IPS-NIHi11 (cell line): ENCODE measurements at places on chromosomes 7 and 10.

DNA sequence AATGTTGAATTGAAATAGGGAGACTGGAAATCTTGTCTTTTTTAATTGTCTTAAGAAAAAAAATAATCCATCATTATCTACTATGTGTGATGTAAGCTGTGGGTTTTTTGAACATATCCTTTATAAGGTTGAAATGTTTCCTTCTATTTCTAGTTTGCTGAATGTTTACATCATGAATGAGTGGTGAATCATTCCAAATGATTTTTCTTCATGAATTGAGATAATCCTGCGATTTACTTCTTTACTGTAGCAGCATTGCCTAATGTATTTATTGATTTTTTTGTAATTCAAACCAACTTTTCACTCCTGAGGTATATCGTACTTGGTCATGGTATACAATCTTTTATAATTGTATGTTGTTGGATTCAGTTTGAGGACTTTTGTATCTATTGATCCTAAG, 607.6 kb upstream of the PFKP start:
- DNase-seq, result no peak

GRCh38 chr10:96685306-96685705, 35.0 kb downstream of the PIK3AP1 start:
- no peak for DNase-seq

GRCh38 chr7:133452577-133452976, 199.7 kb downstream of the EXOC4 start:
- no peak for DNase-seq

- no peak for DNase-seq
These were observed 42.0 kb downstream of the GALNT17 start for GRCh38 chr7:71173955-71174354.

DNA sequence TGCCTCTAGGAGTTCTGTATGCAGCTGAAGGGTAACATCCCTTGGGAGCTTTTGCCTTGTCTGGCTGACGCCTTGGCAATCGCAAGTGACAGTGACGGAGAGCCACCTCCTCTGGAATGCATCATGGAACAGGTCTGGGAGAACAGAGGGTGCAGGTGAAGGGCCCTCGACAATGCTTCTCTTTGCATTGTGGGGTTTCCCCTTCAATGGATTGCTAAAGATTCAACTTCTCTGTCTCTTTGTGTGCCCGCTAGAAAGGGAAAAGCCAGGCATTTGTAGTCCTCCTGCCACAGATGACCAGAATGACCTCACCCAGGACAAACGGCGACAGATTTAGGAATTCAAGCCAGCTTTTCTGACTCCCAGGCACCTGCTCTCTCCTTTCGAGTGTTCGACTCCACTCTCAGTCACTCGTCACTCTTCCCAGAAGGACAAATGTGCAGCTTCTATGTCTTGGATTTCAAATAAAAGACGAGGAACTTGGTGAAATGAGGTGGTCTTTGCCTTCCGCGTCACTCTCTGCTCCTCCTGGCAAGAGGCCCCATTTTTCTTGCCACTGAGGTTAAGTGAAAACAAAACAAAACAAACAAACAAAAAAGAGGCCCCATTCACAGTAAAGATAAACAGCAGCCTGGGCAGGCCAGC, 26.1 kb downstream of the IL2RA start:
- DNase-seq, result no peak

- no peak for DNase-seq
These were observed 102.6 kb upstream of the AGR3 start for GRCh38 chr7:16984375-16984774.

GRCh38 chr10:10515479-10516204, 502.0 kb upstream of the CELF2 start:
- DNase-seq, result no peak

DNA sequence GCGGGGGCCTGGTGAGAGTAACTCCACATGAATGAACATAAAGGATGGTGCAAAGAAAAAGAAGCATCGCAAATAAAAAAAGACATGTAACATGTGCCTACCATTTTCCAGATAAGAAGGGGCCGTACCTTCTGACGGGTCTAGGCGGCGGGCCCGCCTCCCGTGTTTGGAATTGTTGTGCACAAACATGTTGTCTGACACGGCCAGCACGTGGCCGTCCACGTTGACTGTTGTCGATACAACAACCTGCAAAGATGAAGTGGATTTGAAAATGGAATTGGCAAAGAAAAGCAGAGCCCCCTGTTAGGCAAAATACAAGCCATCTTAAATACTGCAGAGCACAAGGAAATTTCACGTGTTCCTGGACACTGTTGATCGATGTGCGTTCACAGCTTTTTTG, 90.7 kb downstream of the EBF3 start:
- DNase-seq, result no peak

DNA sequence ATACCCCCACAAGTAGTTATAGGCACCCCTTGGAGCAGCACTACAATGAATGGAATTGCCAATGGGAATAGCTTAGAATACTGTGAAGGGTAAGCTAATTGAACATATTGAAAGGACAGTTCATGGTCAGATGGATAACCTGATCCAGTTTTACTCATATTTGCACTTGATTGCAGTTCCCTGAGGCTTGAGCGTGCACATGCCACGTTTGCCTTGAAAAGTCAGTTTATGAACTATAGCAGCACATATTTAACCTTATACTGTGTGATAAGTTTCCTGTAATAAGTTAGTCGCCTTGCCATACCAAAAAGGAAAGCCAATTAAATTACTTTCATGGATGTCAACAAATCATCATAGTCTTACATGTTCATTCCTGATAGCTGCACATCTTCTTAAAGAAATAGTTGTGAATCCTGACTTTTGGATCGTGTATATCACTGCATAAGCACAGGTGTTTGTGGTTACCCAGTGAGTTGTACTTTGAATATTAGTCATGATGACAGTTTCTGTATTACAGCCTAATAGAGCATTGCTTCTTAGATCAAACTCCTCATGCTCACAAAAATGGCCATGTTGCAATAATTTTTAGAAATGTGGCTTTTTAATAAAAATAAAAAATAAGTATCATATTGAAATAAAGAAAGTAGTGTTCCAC, 21.6 kb downstream of the DNTT start:
- DNase-seq, result no peak

GRCh38 chr7:5774790-5775189, 6.7 kb downstream of the RNF216 start:
- DNase-seq, result no peak

GRCh38 chr7:106452031-106452851, 167.5 kb upstream of the NAMPT start:
- DNase-seq, result no peak

GRCh38 chr10:5812283-5813090, 747 bp downstream of the GDI2 start:
- DNase-seq, result peak; percentile 82

DNA sequence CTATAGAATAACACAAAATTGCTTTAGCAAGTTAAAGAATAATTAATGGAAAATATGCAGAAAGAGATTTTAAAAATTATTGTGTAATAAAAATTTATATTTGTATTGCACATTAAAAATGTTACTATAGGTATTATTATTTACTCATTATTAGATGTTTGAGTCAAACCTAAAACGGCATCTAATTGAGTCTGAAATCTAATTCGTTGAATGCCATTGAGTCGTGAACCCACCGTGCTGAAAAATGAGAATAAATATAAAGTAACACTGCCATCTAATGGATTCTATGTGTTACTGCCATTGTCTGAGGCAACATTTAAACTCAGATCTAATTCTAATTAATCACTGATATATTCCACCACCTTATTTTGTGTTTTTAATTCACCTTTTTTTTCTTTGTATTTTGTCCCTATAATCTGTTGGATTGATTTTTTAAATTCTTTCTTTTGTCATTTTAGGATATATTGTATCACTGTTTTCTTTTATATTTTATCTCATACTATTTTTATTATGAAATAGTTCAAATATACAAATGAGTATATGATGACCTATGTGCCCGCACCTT, 62.2 kb downstream of the SAMD9 start:
- DNase-seq, result peak; percentile 57

- no peak for DNase-seq
These were observed 451.8 kb downstream of the SEMA3D start for GRCh38 chr7:84735011-84735410.

- DNase-seq, result no peak
These were observed 63.2 kb downstream of the WNT2 start for GRCh38 chr7:117259615-117260014.

DNA sequence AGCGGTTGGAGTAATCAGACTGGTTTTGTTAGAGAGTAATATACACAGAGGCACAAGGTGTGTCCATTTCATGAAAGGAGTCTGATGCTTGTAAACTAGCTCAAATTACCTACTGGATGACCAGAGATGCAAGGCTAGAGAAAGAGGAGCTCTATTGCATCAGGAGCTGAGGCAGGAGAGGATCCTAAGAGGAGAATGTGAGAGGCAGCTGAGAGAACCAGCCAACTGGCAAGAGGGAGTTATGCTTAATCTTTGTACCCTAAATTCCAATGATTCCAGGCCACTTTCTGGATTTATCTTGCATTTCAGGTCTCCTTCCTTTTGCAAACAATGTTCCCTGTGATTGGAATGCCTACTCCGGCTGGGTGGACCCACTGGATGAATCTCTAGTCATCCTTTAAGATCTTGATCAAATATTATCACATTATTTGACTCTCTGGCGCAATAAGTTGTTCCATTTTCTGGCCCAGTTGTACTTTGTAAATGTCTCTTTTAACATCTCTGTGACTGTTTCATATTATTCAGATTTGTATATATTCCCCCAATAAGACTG, 57.5 kb upstream of the PTPN12 start:
- peak; percentile 23 for DNase-seq

DNA sequence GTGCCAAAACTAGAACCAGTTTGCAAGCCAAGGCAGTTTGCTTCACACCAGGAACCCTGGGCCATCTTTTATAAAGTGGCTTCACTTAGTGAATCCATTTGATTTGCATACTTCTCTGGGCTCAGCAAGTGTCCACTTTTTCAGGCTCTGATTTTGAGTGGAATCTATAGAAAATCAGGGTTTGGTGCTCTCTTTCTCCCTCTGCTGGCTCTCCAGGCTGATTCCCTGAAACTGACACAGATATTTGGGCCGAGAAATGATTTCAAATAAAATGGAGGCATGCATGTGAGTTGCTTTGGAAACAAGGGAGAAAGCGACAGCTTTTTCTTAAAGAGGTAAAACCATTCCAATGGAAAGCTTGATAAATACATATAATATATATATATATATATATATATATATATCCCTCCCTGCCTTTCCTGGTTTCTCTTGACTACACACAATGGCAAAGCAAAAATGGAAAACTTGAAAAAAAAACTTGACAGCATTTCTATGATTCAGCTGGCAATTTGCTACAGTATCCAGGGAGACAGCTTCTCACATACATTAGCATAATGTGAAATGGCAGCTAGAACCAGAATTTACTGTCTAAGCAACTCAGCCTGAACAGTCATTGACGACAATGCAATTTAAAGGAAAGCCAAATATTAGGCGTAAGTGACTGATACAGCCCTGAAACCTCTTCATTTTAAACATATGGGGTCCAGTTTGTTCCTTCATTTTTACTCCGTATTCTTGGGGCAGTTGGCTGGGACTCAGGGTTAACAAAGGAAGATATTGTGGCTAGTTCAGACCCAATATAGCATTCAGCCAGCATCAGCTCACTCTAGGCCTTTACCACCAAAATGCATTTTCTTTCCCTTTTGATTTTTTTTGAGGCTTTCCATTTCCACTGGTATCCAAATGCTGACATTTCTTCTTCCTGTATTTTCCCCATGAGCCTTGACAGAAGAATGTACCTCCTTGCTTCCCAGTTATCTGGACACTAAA, 188.5 kb downstream of the TMEM178B start:
- peak; percentile 41 for DNase-seq

GRCh38 chr7:141348728-141349127, 202.5 kb upstream of the AGK start:
- no peak for DNase-seq

DNA sequence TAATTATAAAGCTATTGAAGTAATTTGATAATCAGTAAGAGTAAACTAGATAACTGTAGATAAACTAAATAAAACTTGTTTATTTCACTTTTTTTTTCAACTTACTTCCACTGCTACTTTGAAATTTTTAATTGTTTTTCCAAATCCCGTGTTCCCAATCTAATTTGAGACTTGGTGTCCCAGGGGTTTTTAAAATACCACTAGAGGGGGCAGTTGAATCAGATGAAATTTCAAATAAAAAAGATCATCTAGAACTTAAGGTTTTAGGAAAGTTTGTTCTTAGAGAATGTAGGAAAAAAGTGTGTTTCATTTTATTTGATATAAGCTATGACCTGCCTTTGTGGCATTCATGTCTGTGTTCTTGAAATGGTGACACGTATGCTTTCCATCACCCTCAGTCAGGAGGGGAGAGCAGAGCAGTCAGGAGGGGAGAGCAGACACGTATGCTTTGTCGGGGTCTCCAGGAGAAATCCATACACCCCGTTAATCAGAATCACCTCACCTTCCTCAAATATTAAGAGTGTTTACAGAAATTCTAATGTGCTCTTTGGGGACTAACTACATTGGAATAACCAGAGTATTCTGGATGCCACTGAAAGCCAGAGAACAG, 49.9 kb downstream of the C10orf67 start:
- DNase-seq, result no peak

- DNase-seq, result no peak
These were observed 13.8 kb downstream of the EN2 start for GRCh38 chr7:155471718-155472117.

DNA sequence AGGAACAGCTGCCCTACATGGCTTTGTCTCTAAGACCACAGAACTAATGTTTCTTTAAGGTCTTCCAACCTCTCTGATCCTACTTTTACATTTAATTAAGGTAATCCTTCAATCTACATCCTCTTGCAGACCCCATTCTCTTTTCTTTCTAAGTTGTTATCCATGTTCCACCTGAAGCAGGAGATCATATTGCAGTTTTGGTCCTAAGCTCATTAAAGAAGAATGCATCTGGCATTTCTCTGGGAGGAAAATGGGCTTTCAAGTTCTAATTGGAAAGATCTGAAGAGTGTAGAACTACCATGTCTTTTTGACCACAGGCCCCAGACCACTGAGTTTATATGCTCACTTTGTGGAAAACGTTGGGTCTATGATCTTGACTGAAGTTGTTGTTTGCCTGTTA, 111.2 kb downstream of the SEM1 start:
- DNase-seq, result no peak

- DNase-seq, result no peak
These were observed 27.6 kb upstream of the OPTN start for GRCh38 chr10:13072339-13072738.

DNA sequence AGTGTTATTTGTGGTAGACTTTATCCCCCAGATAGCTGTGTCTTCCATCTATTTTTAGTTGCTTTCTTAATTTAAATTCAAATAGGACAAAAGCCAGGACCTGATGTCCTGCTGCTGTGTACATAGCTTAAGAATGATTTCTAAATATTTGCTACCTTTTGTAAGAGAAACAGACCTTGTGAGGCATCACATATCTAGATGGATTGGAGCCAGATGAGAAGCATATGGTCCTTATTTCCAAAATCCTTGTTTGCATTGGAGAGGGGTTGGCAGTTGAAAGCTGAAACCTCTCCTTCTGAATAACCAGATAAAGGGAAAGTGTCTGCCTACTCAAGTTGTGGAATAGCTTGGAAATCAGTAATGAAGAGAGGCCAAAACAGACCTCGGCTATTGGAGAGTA, 50.7 kb upstream of the AMPH start:
- DNase-seq, result no peak

DNA sequence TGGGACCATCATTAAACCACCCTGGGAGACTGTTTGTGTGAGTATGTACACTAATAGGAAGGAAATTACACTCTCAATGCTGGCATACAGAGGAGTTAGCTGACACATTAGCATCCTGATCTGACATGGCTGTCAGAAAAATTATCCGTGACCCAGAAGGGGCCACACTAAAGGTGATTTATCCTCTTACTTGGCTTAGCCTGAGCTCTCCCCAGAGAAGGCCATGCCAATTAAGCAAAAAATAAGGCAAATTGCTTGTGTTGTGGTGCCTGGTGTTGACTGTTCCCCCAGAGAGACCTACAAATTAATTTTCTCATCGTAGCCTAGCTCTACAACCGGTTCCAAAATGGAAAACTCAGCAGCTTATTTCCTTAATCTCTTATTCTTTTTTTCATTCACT, 992.3 kb downstream of the KCNMA1 start:
- DNase-seq, result no peak
